ENCODE measurements at places on chromosomes 5 and 9.
A peak's percentile ranks its signal among the peaks of the same experiment; 100 is the strongest.

DNA sequence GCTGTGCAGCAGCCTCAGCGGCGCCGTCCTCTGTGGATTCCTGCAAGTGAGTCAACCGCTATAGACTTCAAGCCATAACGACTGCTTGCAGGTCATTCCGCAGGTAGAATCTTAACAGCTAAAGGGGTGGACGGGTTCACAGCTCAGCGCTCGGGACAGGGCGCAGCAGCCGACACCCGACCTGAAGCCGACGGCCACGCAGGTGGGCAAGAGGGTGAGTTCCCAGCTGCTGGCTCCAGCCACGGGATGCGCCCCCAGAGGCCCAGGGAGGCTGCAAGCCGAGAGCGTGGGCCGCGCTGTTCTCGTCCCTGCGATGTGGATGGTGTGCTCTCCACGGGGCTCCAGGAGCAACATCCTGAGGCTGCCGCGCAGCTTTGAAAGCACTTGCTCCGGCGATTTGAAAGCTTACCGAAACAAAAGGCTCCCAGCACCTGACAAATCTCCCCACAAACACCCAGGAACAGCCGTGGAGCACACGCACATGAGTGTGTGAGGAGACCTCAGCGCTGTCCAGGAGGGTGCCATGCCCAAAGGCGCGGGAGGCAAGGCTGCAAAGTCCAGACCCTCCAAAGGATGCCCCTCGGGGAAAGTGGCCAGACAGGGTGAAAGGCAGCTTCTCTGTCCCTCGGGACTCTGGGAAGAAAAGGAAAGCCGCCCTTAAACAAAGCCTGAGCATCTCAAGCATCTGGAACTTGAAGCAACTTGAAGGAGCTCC, 48.7 kb downstream of the EXD3 start:
- DNase-seq: no peak

DNA sequence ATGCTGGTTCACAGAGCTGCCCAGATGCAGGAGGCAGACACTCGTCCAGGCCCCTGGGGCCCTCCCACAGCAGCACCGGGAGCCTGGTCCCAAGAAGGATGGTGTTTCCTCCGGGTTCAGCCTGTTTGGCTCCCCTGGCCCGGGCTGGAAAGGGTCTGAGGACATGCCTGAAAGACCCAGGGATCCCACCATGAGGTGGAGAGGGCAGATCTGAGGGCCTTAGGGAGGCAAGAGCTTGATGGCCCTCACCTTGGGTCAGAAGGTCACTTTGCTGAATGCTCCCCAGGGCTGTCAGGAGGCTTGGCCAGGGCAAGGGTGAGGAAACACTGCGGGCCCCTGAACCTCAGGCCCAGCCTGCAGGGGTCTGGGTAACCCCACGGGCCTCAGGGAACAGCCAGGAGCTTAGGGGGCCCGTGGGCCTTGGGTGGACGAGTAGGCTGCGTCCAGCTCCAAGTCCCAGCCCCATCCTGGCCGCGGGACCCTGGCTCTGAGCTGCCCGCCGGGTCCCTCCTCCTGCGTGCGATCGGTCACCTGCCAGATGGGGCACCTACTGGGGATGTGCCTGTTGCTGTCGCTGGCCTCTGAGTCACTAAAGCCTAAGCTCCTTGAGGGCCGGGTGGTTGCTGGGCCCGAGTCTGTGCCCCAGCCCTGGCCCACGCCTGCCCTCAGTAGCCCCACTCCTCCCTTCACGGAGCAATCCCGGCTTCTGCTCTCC, 106.2 kb downstream of the ZNF354C start:
- no peak for DNase-seq

GRCh38 chr5:109863752-109864151, 174.0 kb downstream of the MAN2A1 start:
- DNase-seq: no peak

DNA sequence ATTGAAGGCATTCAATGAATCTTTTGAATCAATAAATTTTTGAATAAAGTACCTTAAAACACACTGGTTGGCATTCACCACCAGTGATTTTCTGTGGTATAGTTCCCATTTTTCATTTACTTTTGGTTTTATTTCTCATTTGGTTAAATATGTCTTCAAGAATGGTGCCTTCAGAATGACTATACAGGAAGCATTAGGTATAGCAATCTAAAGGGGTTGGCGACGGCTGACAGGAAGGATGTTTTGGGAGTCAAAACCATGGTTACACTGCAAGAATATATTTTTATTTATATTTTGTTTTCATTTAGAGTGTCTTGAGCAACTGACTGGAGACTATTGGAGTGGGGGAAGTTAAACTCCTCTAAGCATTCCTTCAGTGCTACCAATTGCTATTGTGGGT, 235.7 kb downstream of the HTR1A start:
- DNase-seq: no peak

GRCh38 chr9:257957-258356, 43.3 kb downstream of the DOCK8 start:
- no peak for DNase-seq

DNA sequence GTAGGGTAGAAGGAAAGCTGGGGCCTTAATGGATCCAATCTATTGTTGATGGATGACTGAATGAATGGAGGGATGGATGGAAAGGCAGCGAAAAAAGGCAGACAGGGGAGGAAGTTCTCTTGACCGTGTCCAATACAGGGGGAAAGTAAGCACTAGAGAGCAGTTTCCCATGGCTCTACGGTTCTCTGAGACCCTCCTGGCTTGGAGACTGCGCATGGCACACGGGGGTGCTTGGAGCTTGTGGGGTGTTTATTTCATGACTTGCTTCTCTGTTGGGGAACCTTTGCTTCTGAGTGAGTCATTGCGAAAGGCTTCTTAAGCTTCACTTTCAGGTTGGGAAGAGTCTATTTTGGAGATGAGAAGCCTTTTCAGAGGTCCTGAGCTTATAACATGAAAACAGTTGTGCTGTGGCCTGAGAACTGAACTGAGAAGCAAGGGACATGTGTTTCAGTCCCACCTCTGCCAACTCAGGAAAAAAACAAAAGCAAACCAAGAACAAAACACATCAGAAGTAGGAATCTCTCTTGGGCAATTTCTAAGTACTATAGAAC, 12.8 kb upstream of the TEX48 start:
- DNase-seq: no peak

DNA sequence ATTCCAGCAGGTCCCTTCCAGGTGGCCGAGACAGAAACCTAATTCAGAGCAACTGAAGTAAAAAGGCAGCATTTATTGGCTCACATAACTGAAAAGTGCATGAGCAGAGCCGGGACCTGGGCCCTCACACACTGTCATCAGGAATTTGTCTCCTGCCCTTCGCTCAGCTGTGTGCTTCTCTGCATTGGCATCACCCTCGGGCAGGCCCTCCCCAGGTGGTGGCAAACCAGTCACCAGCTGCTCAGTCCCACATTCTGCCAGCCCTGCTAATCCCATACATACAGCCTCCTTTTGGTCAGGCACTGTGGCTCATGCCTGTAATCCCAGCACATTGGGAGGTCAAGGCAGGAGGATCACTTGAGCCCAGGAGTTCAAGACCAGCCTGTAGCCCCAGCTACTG, 11.5 kb upstream of the CPLX2 start:
- DNase-seq: no peak

DNA sequence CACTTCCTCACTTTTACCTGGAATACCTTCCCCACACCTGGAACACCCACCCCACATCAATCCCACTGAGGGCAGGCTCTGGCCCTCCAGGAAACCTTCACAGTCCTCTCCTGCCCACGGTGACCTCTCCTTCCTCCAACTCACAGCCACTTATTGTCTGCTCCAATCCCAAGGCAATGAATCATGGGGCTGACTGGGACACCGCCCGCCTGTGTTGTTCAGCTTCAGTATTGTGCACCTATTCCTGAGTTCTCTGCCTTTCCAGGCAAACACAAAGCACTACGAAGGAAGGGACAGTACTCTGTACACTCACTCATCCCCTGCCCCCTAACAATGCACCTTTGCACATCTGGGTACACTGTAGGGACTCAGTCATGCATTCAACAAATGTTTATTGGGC, 7.3 kb downstream of the PCDH1 start:
- DNase-seq: no peak

DNA sequence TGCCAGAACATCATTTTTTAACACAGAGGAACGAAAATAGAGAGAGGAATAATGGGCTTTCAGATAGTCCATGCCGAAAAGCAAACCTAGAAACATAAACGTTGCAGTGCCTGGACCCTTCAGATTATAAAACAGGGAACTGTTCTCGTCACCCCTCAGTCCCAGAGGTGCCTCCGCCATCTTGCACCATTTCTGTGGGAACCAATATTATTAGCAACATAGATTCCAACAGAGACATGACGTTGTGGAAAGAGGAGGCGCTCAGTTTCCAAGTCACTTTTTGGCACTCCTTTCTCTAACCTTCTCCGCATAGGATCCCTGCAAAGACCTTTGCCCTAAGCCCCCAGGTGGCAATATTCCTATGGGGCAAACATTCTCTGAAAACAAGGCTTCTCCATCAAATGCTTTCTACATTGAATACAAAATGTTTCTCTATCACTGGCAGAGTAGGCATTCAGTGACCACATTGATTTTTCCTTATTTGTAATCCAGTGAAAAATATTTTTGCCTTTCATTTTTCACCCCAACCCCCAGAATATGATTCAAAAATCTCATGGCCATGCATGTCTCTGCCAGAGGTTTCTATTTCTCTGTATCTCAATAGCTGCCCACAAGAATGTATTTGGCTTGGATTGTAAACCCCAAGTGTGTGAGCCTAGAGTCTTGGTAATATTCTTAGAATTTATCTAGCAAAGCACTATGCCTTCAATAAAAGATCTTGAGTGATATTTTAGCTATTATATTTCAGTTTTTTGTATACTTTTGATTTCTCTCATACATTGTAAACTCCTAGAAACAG, 500.8 kb upstream of the WWC1 start:
- peak; percentile 61 for DNase-seq

DNA sequence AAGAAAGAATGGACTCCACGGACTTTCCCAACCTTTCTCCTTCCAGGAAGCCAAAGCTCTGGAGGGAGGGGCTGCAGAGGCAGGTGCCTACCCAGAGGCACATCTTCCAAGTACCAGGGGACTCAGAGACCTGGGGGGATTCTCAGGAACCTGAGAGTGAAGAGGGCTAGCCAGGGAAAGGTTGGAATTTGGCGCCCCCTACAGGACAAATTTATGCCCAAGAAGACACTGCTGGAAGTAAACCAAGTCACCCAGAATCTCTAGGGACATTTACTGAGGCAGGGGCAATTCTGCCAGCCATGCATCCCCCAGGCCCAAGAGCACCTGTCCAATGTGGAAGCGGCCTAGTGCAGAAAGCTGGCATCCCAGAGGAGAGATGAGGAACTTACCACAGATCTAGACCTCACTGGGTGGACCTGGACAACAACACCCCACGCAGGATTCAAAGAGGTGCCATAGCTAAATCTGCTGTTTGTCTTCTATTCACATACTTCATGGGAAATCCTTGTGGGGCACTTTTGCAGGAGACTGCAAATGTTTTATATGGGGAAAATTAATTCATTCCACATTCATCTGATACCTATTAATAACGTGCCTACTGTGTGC, 25.9 kb upstream of the IDNK start:
- DNase-seq: no peak

DNA sequence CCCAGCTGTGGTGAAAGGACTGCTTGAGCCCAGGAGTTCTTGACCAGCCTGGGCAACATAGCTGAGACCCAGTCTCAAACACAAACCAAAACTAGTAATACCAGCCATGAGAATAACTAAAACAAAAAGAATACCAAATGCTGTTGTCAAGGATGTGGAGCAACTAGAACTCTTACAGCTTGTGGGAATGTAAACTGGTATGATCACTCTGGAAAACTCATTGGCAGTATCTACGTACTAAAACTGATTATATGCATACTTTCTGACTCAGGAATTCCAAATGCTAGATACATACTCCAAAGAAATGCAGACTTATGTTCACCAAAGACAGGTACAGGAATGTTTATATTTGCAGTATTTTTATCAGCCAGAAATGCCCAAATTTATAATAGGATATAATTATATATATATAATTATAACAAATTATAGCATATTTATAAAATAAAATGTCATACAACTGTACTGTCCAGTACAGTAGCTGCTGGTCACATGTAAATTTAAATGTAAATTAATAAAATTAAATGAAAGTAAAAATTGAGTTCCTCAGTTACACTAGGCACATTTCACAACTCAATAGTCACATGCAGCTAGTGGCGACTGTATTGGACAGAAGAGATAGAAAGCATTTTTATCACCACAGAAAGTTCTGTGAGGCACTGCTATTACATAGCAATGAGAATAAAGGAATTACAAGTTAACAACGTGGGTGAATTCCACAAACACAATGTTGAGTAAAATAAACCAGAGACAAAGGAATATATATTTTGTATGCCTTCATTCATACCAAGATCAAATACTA, 118.5 kb downstream of the GNAQ start:
- DNase-seq: no peak

DNA sequence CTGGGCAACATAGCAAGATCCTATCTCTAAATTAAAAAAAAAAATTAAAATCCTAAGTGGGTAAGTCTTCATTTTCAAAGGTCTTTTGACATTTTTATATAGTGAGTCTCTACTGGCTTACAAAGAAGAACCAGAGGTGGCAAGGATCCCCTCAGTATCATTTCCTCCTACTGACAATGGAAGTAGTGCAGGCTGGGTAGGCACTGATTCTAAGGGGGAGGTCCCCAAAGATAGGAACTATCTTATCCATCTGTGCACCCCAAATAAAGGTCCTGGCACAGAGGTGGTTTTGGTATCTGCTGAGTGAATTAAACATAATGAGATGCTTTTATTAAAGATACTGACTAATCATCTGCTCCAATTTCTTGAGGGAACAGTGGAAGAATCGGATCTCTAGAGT, 4.2 kb downstream of the FAM193B start:
- no peak for DNase-seq

DNA sequence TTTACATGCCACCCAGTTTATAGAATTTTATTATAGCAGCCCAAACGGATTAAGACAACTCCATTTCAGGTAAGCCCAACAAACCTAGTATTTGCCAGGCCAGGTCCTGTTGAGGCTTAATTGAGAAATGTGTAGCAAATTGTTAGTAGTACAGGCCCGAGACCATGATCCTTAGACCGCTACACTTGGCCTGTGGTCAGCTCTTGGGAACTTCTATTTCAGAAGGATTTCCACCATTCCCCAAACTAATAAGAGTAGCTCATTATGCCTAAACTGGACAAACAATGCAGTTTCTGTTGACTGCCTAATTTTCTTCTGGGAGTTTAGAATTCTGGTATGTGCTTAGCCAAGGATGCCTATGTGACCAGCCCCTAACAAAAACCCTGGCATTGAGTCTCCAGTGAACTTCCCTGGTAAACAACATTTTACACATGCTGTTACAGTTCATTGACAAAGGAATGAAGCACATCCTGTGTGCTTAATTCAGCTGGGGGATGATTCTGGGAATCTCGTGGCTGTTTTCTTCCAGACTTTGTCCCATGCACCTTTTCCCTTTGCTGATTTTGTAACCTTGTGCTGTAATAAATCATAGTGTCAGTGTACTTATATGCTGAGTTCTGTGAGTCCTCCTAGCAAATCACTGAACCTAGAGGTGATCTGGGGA, 5.6 kb upstream of the GPX3 start:
- DNase-seq: no peak
